ENCODE measurements at places on chromosomes 7 and 10.

- no peak for DNase-seq
These were observed 13.3 kb upstream of the SLC18A3 start for GRCh38 chr10:49596836-49597235.

GRCh38 chr7:98199131-98199530 lies 12.1 kb upstream of the BHLHA15 start:
- DNase-seq = no peak

- no peak for DNase-seq
These were observed 139.7 kb upstream of the TMEM72 start for GRCh38 chr10:44771233-44771995.

DNA sequence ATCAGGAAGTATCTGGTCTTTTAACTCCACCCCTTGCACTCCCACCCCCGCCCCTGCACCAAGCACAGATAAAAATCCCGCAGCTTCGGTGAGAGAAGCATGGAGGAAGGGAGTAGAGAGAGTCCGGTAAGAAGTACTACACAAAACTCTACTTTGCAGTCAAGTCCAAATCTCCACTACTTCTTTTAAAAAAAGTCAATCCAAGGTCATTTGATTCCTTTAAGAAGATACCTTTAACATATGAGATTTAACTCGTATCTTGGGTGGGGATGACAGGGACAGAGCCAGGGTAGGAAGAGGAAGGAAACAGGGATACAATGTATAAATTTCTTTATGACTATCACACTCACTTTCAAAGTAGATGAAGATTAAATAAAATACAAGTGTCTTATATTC lies 132.1 kb downstream of the NRBF2 start:
- no peak for DNase-seq

DNA sequence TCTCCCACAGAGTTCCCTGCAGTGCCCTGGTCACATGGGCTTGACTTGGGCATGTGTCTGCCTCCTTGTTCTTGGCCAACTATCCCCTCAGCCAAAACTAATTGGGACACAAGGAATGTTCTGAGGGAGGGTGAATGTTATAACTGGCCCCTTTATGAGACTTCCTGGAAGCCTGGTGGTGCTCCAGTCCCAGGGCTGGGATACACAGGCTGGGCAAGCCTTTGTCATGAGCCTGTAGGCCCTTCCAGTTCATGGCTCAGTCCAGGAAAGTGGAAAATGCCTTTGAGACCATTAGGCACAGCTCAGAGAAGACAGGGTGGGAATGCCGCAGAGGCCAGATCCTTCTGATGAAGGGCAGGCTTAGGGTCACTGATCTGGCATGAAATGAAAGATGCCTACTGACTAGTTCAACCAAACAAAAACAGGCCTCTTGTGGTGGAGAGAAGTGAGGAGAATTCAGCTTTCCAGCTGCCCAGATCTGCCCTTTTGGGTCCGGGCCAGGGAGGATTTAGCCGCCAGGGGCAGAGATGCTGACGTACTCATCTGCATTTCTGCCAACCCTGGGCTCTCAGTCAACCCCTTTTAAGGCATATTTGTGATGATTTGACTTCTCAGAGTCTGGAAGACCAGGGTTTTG lies 961.5 kb downstream of the KCNMA1 start:
- DNase-seq = no peak

GRCh38 chr7:131363719-131364118 lies 36.0 kb downstream of the MKLN1 start:
- no peak for DNase-seq

GRCh38 chr10:82282782-82283456 lies 407.9 kb downstream of the NRG3 start:
- no peak for DNase-seq

- no peak for DNase-seq
These were observed 153.1 kb downstream of the ZNF365 start for GRCh38 chr10:62527019-62527827.

DNA sequence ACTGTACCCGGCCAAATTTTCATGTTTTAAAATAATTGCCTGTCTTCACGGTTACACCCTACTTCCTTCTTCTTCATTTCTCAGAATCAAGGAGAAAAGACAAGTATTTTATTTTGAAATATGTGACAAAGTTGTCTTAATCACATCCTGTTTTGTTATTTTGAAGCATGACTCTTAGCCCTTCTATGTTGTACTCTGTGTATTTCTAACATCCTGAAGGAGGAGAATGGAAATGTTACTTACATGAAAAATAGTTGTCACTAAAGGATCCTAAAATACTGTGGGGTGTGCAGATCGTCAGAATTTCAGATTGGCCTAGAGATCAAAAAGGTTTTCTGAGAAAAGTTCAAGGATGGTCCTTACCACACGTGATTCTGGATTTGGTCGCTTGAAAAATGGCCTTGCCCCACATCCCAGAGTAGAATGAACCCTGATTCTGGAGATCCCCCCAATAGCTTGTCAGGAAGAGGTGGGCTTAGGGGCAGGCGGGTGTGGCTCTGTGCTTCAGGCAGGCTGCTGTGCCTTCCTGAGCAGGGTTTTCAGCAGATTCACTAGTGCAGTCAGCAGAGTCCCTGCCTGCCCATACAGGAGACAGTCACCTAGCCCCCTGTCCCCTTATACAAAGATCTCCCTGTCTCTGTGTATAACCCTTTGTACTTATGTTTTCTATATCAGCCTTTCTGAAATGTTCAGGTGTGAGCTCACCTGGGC lies 8.6 kb downstream of the UPP1 start:
- no peak for DNase-seq

GRCh38 chr10:87500646-87501048 lies 4.0 kb upstream of the MINPP1 start:
- no peak for DNase-seq

DNA sequence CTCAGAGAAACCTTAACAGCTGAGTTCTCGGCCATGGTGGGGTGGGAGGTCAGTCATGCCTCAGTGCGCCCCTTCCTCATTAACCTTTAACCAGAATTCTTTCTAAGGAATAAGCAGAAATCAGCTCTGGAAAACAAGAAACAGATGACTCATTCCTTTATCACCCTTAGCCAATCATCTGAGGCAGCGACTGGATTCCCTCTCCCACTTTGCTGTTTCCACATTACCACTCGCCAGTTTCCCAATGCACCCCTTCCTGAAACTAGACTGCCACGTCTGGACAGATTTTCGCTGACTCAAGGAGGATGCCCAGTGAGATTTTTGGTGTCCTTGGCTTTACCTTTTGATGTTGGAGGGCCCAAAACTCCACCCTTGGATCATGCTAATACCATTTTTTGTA lies 223.8 kb downstream of the PLXDC2 start:
- no peak for DNase-seq

GRCh38 chr7:156616269-156617202 lies 24.0 kb upstream of the RNF32 start:
- DNase-seq = no peak

GRCh38 chr7:5429253-5429856 lies 5.7 kb upstream of the TNRC18 start:
- DNase-seq = no peak

DNA sequence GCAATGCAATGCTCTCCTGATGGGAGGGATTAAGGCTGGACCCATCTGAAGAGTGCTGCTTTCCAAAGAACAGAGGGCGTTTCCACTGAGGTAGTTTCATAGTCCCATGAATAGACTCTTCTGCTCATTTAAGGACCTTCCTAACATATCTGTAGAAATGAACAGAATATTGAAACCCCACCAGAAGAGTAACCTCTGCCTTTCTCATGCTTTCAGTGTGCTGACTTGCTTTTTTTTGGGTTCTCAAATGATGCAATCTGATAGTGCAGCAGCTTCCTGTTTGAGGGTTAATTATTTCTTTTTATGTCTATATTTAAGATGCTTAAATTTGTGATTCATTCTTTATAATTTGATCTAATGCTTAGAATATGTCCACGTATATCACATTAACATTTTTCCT lies 82.2 kb downstream of the GATA3 start:
- DNase-seq = no peak

DNA sequence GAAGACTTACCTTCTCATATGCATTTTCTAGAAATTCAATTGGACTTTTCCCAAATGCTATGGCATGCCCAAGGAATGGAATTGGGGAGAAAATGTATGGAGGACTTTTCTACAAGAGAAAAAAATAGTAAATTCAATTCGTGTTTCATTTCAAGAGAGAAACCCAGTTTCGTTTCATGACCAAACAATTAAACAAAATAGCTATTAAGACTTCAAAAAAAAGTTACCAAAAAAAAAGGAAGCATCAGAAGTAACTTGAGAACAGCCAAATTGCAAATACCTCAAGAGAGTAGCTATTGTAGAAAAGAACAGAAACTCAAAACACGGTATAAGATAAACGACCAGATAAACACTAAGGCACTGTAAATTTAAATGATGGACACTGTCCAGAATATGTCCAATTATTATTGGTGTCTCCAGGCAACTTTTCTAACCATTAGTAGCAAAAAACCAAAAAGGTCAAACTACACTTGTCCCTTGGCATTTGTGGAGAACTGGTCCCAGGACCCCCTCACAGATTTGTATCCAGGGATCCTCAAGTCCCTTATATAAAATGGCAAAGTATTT lies 2.4 kb downstream of the CYP51A1 start:
- DNase-seq = no peak

- no peak for DNase-seq
These were observed 76.8 kb upstream of the NANOS1 start for GRCh38 chr10:118952493-118953295.

DNA sequence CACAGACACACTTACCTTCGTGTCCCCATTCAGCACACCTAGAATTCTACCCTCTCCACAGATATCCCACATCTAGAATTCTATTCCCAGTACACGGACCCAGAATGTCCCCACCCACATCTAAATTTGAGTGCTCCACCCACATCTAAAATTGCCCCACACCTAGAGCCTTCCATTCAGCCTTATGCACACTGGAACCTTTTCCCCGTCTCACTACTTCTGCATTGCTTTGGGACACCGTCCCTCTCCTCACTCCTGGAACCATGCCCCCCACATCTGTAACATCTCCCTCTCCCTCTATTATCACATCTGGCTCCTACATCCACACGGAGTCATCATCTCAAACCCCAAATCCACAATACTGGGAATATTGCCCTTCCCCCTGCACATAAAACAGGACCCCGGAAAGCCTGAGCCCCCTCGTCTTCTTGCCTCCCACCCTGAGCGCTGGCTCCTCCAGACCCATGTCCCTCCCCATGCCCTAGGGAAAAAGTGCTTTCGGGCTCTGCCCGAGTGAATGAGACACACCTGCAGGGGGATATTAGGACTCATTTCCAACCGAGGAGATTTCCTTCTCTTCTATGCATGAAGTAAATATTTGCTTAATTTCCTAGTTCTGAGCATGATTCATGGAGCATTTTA lies 125.8 kb upstream of the UNC5B start:
- DNase-seq = no peak

DNA sequence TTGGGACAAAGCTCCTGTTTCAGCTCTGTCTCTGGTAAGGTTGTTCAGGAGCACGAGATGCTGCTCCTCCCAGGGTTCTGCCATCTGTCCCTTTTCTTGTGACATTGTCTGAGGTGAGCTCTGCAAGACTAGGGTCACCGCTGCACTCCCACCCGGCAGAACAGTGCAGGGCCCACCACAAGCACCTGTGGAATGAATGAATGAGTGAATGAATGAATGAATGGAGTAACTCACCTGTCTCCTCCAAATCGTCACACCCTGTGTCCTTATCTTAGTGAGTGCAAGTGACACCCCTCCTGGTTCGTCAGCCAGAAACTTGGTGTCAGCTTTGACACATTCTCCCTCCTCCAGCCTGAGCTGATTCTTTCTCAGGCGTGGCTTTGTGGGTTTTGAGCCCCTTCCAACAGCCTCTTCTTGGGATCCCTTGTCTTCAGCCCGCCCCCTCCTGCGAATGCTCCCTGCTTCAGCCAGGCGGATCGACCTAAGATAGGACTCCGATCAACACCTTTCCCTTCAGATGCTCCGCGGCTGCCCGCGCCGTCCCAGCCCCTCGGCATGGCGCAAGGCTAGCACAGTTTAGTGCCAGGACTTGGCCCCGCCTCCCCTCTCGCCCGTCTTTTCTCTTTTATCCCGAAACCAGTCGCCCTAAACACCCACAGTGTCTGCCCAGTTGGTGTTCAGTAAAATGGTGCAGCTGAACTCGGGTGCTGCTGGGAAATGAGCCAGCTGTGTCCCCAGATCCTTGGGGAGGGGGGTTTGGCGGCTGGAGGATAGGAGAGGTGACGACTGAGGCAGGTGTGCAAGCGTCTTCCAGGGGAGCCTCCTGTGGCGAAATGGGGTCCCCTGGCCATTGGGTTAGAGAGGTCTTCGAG lies 89.3 kb downstream of the BEND7 start:
- no peak for DNase-seq

DNA sequence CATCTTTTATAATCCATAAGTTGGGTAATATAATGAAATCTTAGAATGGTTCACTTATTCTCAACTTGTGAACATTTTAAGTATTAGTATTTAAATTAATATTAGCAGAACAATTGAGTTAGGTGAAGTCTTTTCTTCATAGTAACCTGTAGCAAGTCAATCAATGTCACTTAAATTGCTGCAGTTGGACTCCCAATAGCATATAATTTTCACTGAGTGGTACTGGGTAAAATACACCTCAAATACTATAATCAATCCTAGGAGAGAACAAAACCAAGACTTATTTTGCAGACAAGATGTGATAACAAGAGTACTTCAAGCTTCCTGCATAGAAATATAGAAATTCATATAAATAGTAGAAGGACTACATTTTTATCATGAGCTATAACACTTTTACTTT lies 677.9 kb upstream of the LRRN3 start:
- DNase-seq = no peak

GRCh38 chr7:76302347-76303201 lies at the start of gene HSPB1:
HSPB1 (plus strand) TSS chr7:76302673; CDS start chr7:76302713, 40 bp downstream.
- DNase-seq = peak; percentile 47

DNA sequence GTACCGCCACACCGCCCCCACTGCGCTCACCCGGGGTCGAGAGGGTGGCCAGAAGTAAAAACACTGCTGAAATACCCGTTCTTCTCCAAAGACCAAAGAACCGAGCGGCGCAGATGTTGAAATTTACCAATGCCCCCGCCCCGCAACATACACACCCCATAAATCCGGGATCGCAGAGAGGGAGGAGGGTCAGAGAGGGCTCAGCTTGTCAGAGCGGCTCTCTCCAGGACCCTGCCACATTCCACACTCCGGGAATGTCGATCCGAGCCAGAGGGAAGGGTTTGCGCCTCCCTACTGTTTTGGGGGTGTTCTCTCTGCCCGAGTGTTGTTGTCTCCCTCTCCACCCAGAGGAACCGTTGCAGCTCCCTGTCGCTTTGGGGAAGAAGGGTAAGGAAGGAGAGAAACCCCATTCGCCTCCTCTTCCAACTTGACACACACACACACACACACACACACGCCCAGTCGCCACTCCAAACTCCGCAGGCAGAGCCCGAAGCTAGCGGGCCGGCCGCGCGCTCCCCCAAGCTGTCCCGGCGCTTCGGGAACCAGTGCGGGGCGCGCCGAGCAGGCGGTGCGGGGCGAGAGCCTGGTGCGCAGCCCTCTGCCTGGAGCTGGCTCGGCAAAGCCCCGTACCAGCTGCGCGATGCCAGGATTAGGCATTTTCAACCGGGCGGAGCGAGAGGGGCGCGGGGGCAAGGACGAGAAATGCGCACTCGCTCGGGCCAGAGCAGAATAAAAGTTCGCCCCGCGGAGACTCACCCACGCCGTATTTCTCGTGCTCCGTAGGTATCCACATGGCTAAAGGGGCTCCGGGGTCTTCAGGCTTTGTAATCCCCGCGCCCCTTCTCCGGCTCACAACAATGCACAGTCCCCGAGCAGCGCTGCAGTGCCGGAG lies 609 bp downstream of the DOCK4 start:
- no peak for DNase-seq

GRCh38 chr7:116500078-116500853 lies 728 bp downstream of the CAV2 start:
- DNase-seq = no peak

GRCh38 chr7:151198945-151199848 lies 11.1 kb downstream of the H2BK1 start:
- no peak for DNase-seq
